DMS79 treated with DMSO at 0.1 percent for 48 hours (cell line): ENCODE measurements at places on chromosomes 2 and 18.

DNA sequence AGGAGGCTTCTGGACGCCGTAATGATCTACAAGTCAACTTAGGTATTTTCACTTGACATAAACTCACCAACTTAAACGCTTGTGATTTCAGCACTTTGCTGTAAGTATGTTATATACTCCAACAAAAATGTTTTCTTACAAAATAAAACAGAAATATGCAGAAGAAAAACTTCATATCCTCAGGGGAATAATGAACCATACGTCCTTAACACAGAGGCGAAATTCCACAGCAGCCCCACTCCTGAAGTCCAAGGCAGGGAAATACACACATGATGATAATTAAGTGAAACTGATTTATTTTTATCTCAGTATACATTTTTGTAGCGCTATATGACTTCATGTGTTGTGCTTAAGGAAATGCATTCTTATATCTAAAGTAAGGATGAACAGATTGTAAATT, 335.4 kb upstream of the VWC2L start:
- DNase-seq, result no peak

DNA sequence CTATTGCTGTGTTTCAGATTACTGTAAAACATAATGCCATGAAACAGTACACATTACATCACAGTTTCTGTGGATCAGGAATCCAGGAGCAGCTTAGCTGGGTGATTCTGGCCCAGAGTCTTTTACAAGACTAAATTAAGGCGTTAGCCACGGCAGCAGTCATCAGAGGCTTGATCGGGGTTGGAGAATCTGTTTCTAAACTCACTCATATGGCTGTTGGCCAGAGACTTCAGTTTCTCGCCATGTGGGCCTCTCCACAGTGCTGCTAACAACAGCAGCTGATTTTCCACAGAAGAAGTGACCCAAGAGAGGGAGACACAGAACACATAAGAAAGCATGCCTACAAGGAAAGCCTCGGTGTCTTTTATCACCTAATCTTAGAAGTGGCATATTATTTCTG, 89.2 kb upstream of the MYO3B start:
- DNase-seq, result no peak

GRCh38 chr2:46643951-46644350, 164.6 kb downstream of the TMEM247 start:
- DNase-seq, result no peak

DNA sequence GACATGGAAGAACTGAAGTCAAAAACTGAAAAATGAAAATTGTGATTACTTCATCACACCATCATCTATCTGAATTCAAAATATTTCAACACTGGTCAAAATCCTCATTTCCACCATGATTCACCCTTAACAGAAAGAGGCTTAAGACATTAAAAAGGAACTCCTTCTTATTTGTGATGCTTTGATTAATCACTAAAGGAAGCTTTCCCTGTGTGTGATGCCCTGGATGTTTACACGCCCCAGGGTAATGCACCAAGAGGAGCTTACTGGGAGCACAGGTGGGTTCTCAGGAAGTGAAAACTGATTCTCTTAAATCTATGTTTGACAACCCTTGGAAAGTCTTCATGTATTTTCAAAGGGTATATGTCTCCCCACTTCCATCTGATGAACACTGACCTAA, 11.5 kb downstream of the GRB14 start:
- DNase-seq, result no peak

DNA sequence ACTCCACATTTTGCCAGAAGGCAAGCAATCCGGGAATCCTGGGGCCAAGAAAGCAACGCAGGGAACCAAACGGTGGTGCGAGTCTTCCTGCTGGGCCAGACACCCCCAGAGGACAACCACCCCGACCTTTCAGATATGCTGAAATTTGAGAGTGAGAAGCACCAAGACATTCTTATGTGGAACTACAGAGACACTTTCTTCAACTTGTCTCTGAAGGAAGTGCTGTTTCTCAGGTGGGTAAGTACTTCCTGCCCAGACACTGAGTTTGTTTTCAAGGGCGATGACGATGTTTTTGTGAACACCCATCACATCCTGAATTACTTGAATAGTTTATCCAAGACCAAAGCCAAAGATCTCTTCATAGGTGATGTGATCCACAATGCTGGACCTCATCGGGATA, 26.8 kb downstream of the B3GNT2 start:
- no peak for DNase-seq

DNA sequence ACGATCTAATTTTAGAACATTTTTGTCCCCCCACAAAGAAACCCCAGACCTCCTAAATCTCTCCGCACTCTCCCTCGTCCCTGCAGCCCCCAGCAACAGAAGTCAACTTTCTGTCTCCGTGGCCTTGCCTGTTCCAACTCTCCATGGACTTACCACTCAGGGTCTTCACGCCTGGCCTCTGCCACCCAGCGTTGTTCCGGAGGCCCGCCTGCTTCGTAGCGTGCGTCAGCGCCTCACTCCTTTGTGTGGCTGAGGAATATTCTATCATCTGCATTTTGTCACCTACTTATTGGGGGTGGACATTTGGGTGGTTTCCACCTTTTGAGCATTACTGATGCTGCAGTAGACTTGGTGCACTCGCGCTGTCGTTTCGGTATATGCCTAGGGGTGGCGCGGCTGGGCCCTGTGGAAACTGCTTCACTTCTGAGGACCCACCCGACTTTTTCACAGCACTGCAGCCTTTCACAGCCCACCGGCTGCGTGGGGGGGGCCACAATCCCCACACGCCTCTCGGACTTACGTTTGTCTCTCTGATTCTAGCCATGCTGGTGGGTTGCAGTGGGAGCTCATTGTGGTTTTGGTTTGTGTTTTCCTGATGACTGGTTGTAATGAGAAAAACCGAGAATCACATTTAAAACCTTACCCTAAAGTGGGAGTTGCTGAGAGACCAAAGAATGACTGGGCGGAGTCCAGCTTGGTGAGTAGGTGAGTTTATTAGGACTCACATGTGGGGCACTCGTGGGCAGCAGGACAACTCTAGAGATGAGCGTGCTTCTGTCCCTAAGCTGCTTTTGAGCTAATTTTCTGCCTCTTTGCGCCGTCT, 1.4 kb upstream of the HSBP1L1 start:
- no peak for DNase-seq

- no peak for DNase-seq
Measured at GRCh38 chr2:174035981-174036742, 71.0 kb upstream of the SP3 start.

DNA sequence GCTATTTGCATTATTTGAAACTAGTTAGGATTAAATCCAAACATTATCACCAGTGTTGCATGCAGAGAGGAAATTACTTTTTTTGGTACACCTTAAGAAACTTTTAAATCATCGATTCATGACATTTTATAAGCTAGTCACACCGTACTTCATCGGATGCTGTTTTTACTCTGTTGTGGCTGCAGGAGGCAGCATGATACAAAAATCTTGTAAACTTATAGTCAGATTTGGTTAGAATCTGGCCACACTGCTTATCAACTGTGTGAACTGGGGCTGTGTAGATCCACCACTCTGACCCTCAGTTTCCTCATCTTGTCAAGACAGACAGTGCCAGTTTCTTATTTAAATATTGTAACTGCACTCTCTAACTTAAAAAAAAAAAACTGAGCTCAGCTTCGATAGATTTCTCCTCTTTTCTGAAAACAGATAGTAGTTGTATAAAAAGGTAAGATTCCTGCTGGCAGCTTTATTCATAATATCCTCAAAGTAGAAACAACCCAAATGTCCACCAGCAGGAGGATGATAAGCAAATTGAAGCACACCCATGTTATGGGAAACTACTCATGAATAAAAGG, 77.8 kb downstream of the RAPGEF4 start:
- DNase-seq, result peak; percentile 14

- no peak for DNase-seq
Measured at GRCh38 chr2:129587426-129588064, 391.9 kb upstream of the RAB6C start.

GRCh38 chr2:170878505-170878904, 50.5 kb upstream of the GORASP2 start:
- DNase-seq, result no peak

DNA sequence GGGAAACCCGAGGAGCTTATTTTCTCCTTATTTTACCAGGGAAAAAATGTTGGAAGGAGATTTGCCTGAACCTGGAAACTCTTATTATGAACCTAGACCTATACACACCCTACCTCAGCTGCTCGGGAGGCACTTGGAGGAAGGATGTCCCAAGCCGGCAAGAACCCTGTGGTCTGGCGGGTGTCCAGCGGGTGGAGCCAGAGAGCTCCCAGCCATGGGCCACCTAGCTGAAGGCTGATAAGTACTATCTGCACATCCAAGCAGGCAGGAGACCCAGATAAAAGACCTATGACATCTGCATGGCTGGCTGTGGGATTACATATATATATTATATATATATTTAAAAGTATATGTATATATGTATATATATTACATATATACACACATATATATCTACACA, 1.1 kb upstream of the SLC14A1 start:
- DNase-seq, result peak; percentile 51

- DNase-seq, result no peak
Measured at GRCh38 chr2:34822616-34823015, 1223.5 kb upstream of the FAM98A start.

- no peak for DNase-seq
Measured at GRCh38 chr18:37662546-37663339, 97.1 kb upstream of the CELF4 start.

GRCh38 chr2:10382354-10383061, 65.6 kb downstream of the ODC1 start:
- DNase-seq, result peak; percentile 91

GRCh38 chr2:162747021-162747420, 91.5 kb downstream of the KCNH7 start:
- DNase-seq, result no peak

DNA sequence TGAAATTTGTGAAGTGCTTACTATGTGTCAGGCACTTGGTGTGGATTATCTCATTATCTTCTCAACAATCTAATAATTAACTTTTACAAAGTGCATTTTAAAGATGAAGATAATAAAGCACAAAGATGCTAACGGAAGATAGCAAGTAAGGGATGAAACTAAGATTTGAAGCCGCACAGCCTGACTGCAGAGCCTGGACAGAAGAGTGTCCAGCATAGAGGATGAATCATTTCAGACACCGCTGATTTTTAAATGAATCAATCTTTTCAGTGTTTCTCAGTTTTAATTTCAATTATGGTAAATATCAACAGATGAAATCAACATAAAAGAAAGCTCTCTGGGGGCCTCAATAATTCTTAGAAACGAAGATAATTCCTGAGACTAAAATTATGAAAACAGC, 24.5 kb upstream of the STAM2 start:
- DNase-seq, result no peak

- no peak for DNase-seq
Measured at GRCh38 chr2:146807568-146808168, 1037.2 kb upstream of the ACVR2A start.

GRCh38 chr2:28093308-28093707, 202.8 kb downstream of the BABAM2 start:
- DNase-seq, result no peak

DNA sequence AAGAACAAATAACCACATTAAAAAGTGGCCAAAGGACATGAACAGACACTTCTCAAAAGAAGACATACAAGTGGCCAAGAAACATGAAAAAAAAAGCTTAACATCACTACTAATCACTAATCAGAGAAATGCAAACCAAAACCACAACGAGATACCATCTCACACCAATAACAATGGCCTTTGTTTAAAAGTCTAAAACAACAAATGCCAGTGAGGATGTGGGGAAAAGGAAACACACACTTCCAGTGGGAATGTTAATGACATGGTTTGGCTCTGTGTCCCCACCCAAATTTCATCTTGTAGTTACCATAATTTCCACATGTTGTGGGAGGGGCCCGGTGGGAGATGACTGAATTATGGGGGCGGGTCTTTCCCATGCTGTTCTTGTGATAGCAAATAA, 147.1 kb downstream of the GALNT1 start:
- DNase-seq, result no peak

GRCh38 chr18:46343931-46344372, 239.8 kb downstream of the HAUS1 start:
- DNase-seq, result peak; percentile 83

GRCh38 chr2:227267410-227268115, 57.5 kb upstream of the MFF start:
- no peak for DNase-seq

GRCh38 chr2:216131175-216131926, 22.2 kb downstream of the XRCC5 start:
- no peak for DNase-seq
